ENCODE measurements at places on chromosomes 16 and 17.

DNA sequence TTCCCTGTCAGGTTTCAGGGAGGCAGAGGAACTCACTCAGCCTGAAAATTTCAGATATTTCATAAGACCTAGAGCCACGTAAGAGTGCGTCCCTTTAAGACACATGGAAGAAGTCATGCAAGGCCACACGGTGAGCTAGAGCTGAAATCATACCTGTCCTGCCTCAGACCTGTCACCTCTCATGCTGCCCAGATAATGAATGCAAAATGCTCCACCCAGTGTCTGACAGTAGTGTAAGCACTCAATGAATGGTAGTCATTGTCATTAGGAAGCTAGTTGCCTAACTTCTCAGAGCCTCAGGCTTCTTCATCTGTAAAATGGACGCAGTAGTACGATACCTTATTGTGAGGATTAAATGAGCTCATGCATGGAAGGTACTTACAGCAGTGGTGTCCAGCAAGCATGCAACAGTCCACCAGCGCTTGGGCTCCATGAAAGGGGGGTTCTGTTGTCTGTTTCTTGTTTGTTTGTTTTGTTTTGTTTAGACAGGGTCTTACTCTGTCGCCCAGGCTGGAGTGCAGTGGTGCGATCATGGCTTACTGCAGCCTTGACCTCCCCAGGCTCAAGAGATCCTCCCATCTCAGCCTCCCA is 60.7 kb downstream of the WSB1 start:
- DNase-seq, result no peak

- DNase-seq, result peak; percentile 59
Observed at GRCh38 chr16:67530013-67530939, 1.6 kb downstream of the RIPOR1 start.

DNA sequence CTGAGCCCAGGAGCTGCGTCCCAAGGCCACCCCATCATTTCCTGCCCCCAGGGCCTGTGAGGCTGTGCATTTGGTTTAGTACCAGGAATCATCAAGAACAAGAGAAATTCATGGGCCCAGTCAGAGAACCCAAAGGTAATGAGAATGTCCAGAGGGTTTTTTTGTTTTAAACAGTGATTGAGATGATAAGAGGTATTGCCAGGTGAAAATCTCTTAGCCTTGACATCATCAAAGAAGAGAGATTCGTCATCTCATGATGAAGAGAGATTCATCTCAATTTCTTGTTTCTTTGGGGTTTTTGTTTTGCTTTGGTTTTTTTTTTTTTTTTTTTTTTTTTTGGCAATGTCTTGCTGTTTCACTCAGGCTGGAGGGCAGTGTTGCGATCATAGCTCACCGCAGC is 170.6 kb upstream of the CACNG5 start:
- DNase-seq, result no peak

- no peak for DNase-seq
Observed at GRCh38 chr17:70629902-70630301, 460.6 kb downstream of the KCNJ2 start.

- DNase-seq, result no peak
Observed at GRCh38 chr17:45307290-45308015, 9.4 kb downstream of the MAP3K14 start.

DNA sequence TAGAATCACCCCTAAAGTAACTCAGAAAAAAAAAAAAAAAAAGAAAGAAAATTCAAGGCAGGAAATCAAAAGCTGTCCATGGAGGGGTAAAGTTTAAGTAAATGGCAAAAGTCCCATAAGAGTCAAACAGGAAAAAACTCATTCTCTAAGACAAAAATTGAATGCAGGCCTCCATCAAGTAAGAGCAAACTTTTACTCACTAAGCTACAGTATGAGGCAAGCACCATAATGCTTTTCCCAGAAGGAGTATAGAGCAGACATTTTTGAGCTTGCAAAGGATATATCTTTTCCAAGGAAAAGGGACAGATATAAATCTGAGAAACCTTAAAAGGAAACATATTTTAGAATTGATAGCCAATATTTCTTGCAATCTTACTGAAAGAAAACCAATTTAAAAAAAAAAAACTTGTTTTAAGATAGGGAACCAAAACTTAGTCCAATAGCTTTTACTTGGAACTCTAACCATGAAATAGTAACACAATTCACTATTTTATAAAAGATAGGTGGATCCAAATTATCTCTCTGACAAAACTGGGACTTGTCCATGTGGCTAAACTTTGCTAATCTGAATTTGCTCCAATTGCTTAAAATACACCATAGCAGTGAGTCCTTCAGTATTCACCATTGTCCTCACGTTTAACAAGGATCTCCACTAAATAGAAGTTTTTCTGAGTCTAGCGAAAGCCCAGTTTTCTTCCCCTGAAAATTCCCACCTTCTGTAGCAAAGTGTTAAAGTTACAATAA is 99.8 kb downstream of the CDH11 start:
- DNase-seq, result no peak

- peak; percentile 63 for DNase-seq
Observed at GRCh38 chr16:80803339-80804055, 901 bp downstream of the CDYL2 start.

GRCh38 chr16:19776147-19776546 is 58.1 kb downstream of the IQCK start:
- DNase-seq, result no peak

- no peak for DNase-seq
Observed at GRCh38 chr16:3729161-3730112, 12.1 kb upstream of the TRAP1 start.

DNA sequence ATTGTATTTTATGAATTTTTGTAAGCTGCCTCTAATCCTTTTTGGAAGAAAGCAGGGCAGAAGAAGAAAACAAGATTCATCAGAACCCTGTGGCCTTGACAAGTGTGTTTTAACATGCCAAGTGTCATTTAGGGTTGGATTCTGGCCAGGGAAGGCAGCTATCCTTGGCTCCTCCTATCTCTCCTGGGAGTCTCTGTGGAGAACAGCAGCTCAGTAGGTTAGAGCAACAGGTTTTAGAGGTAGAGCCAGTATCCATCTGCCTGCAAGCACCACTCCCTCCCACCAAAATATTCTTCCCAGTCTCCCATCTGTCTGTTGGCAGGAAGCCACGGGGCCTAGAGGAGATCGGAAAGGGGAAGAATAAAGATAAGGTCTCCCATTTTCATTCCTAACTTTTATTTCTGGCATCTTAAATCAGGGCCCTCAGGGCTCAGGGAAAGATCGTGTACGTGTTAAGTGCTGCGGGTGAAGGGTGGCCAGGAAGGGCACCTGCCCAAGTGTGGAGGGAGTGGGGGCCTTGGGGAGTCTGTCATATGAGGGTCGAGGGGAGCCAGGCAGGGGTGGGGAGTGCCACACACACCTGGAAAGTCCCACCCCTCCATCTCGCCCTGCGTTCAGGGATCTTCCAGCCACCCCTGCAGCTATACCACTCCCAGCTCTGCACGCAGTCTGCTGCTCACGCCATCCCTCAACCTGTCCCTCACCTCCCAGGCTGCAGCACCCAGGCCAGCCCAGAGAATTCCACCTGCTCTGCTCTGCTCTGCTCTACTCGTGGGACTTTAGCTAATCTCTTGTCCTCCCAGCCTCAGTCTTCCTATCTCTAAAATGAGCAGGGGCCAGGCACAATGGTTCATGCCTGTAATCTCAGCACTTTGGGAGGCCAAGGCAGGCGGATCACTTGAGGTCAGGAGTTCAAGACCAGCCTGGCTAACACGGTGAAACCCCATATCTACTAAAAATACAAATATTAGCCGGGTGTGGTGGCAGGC is 17.1 kb upstream of the CPSF4L start:
- no peak for DNase-seq

DNA sequence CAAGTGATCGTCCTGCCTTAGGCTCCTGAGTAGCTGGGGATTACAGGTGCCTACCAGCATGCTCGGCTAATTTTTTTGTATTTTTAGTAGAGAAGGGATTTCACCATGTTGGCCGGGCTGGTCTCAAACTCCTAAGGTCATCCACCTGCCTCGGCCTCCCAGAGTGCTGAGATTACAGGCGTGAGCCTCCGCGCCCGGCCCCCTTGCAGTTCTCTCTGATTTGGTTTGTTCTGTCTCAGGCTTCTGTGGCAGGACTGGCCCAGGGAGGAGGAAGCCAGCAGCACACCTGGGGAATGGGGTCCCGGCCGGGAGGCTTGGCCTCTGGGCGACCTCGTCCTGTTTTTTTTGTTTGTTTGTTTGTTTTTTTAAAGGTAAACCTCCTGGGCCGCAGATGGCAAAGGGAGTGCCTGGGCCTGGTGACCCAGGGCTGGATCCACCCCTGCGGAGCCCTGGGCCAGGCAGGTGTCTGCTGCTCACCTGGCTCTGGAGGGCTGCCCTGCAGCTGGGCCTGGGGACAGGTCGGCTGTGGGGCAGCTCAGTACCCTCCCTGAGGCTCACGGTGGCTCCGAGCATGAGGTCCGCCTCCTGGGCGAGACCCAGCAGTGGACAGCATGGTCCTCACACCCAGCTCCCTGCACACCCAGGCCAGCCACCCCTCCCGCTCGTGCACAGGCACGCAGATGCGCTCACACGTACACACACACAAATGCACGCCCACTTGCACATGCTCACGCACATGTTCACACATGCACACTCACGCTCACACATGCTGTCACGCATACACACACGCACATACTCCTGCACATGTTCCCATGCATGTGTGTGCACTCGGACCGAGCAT is 3.3 kb upstream of the NUDT16L1 start:
- no peak for DNase-seq

GRCh38 chr17:73404246-73404645 is 92.4 kb upstream of the CDC42EP4 start:
- no peak for DNase-seq

DNA sequence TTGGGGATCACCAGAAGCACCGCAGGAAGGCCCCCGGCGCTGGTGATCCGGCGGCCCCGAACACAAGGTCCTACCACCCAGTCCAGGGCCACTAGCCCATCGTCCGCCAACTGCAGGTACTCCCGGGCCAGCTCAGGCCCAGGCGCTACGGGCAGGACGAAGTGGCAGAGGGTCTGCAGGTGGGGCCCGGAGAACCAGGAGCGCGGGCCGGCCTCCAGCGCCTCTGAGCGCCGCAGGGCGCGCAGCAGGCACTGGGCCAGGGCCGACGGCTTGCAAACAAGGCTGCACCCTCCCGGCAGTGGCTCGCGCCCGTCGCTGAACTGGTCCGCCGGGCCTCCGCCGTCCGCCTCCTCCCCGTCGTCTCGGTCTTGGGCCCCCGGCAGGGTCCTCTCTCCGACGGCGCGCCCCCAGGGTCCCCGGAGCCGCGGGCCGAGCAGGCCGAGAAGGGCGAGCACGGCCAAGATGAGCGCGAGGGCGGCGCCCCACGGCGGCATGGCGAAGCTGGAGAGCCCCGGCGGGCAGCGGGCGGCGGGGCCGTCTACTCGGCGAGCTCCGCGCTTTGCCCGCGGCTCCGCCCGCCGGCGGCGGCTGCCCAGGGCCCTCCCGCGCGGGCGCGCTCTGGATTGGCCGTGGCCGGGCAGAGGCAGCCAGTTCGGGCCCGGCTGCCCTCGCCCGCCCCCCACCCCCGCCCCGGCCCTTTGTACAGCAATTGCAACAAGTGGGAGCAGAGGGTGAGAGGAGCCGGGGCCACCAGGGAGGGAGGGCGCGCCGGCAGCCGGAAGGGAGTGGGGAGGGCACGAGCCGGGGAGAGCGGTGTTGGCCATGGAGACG is at the start of gene ABHD15:
Gene ABHD15 (minus strand): TSS at position 565 of the 831 bp plus-strand sequence. CDS start 71 bp downstream, at position 494.
- peak; percentile 84 for DNase-seq

- DNase-seq, result peak; percentile 43
Observed at GRCh38 chr17:17661834-17662385, 19.3 kb upstream of the RAI1 start.

- DNase-seq, result no peak
Observed at GRCh38 chr16:85738923-85739715, 11.8 kb downstream of the C16orf74 start.

DNA sequence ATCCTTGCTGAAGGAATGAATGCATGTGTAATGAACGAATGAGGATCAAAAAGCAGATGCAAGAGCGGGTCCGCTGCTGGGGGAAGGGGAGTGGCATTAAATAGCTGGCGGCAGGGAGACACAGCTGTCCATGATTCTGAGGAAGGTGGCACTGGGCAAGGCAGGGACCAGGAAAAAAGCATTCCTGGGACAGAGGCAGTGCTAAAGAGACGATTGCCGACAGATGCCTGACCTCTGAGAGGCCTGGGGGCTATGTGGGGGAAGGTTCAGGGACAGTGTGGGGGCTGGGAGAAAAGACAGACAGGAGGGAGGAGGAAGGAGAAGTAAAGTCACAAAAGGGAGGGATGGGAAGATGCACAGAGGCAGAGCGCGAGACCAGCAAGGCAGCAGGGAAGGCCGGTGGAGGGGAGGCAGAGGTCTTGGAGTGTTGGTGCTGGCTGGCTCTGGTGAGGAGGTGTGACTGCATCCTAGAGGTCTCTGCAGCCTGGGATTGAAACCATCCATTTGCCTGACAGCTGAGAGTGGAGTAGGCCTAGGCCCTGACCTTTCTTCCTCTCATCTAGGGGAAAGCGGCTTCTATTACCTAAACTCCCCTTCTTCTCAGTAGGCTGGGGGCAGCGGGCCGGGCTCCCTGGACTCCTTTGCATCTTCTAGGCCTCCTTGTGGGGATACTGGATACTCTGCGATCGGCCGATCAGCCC is 109.9 kb downstream of the SDK2 start:
- DNase-seq, result no peak

DNA sequence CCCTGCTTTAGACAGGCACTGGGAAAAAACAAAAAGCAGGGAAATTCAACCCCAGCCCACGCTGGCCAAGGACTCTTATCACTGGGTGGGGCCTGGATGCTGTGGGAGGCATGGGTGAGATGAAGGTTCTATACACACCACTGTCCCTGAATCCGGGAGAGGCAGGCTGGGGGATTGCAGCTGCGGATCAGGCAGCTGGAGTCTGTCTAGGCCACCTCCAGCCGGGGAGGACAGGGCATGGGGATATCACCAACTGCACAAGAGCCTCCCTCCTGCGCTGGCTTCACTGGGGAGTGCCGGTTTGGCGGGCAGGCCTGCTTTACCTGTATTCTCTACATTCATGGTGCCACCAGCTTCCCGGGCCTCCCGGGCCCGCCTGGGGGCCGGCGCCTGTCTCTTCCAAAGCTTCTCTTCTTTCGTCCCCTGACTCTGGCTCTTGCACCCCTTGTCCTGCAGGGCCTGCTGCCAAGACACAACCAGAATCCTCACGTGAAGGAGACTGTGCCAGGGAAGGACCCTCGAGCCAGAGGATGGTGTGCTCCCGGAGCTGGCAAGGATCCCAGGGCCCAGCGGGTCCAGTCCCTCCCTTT is 13.9 kb downstream of the KIFC3 start:
- no peak for DNase-seq

- no peak for DNase-seq
Observed at GRCh38 chr17:41532947-41533570, 5.0 kb upstream of the KRT19 start.

DNA sequence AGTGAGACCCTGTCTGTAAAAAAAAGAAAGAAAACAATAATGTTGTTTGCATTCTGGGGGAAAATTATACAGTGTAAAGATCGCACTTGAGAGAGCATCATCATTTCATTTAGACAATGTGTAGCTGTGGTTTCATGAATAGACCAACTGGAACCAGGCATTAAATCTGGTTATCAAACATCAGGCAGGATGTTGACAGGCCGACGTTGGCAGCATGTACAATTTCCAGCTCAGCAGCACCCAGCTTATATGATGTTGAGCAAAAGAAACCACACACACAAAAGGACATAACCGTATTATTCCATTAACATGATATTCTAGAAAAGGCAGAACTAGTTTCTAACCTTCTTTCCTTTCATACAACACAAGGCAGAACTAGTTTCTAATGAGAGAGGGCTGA is 5.8 kb downstream of the MARVELD3 start:
- no peak for DNase-seq

- DNase-seq, result no peak
Observed at GRCh38 chr17:2027528-2028233, 2.3 kb upstream of the DPH1 start.

- no peak for DNase-seq
Observed at GRCh38 chr16:59535298-59535697, 801.2 kb upstream of the GOT2 start.
